ENCODE measurements at places on chromosomes 5 and 9.

DNA sequence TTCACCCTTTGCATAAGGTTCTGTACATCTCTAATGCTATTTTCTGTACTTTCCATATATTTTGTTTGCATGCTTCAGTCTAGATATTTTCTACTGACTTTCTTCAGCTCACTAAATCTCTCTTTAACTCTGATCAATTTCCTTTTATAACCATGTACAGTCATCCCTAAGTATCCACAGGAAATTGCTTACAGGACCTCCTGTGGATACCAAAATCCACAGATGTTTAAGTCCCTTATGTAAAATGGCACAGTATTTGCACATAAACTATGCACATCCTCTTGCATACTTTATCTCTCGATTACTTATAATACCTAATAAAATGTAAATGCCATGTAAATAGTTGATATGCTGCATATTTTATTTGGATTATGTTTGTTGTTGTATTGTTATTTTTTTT lies 442.1 kb downstream of the TLE4 start:
- DNase-seq = no peak

DNA sequence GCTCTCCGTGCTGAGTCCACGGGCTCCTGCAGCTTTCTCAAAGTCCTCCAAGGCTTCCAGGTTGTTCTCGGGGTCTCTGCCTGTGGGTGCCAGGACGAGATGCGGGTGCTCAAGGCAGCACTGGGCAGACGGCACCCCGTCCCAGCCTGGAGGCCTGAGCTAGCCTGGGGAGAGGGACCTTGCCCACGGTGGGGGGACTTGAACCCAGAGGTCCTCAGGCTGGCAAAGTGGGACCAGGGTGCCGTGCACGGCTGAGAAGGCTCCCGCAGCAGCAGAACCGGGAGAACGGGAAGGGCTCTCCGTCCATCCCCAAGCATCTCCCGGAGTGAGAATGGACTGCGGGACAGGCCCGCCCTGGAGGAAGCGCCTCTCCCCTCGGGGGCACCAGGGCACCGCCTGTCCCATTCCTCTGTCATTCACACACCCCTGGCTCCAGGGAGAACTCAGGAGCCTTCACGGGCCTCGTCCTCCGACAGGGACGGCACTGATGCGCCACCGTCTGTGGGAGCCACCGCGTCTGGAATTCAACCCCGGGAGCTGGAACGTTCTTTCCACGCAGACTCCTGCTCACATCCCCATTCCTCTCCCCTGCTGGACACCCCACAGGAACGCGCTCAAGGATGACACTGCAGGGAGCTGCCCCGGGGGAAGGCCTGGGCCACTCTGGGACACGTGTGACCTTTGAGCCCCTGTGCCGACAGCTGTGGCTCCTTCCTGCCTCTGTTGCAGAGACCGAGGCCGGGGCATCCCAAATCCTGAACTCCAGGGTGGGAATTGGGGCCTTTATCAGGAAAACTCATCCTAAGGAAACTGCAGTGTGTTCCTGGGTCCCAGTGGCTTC lies 16.3 kb upstream of the OBP2B start:
- no peak for DNase-seq

DNA sequence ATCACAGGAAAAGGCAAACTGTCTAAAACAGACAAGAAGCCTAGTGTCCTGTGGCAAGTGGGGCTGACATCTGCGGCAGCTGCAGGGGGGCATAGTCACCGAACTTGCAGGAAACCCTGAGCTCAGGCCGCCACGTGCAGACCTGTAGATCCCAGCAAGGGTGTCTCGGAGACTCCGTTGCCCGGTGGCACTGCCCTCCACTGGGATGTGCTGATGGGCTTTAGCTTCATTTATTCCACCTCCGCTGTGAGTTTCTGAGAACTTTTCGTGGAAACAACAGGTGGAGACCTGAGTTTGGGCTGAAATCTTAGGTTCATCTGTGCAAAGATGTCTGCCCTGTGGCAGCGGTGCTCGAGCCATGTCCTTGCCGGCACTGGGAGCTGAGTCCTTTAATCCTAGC lies 22.1 kb downstream of the CEP72 start:
- no peak for DNase-seq

DNA sequence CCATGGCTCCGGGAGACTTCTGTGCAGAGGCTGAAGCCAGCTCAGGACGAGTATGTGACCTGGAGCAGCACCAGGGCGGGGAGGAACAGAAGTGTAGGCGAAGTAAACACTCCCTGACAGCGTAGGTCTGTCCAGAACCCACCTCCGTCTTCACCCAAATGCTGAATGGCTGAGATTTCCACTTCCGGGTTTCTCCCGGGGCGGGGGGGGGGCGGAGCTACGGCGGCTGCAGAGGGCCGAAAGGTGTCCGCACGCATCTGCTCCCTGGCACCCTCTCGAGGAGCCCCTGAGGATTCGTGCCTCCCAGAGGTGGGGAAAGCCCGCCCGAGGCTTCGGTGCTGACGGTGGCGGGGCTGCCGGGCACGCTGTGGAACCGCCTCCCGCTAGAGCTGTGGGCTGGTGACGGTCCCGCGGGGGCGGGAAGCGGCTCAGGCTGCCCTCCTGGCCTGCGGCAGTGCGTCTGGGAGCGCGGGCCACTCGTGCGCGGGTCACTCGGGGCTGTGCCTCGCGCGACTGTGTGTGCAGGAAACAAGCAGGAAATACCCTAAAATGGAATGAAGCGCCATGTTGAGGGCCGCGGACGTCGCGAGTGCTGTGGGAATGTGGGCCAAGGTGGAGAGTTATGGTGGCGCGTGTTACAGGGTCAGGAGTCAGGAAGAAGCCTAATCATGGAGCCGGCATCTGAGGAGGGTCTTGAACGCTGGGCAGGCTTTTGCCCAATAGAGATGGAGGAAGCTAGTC lies 1425.4 kb downstream of the FOXD4L5 start:
- no peak for DNase-seq

Measured in kidney glomerular epithelial cell (primary cell).